ENCODE measurements at places on chromosomes 6 and 20. TPM values are rescaled to one million over a fixed set of nuclear protein-coding genes. Genes with fewer than 3 reads are reported as not detected.

Gene PLAGL1
- total RNA-seq, result 7.5 TPM

Gene FIG4
- total RNA-seq, result 10.6 TPM

Gene SLC25A27
- total RNA-seq, result not detected

Gene RGS17
- not detected for total RNA-seq

Gene EZR
- total RNA-seq, result 248 TPM

GRCh38 chr6:14380086-14380820 lies 262.7 kb downstream of the CD83 start:
- no peak for DNase-seq

- no peak for DNase-seq
Measured at GRCh38 chr20:4937407-4938319, 63.6 kb downstream of the SLC23A2 start.

Gene SLC32A1
- total RNA-seq, result not detected

GRCh38 chr6:37242429-37243052 lies 15.0 kb upstream of the TBC1D22B start:
- no peak for DNase-seq

DNA sequence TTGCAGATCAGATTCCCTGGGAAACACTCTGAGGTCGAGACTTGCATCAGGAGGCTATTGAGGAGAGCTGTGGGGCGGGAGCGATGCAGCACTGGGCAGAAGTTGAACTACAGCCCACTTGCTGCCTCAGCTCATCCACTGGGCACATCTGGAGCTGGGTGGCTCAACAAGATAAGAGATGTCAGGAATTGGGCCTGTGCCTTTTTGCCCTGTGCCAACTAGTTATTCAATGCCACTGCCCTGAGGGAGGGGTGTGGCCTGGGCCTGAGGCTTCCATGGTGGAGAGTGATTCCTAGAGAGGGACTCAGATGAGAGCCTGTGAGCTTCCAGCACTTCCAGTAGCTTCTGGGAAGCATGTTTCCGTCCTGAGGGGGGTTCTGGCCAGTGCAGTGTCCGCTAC lies 32.7 kb downstream of the BRPF3 start:
- no peak for DNase-seq

Gene COL19A1
- total RNA-seq, result 5.6 TPM

Gene CFAP206
- not detected for total RNA-seq

DNA sequence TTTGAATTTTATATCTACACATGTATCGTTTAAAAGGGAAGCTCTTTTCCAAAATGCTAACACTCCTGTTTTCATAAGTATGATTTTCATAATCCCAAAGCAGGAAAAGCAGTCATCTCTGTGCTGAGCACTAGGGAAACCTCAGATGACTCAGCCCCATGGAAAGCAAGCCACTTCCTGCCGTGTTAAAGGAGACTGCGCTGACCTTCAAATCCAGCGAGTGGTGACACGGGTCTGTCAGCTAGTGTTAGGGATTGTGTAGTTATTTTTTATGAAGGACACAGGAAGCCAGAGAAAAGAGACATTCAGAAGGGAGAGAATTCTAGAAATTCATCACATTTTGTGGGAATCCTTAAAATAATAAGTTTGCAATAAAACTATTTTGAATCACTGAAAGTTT lies 57.0 kb upstream of the CD93 start:
- no peak for DNase-seq

GRCh38 chr20:45339799-45340198 lies 8.4 kb downstream of the SDC4 start:
- no peak for DNase-seq

DNA sequence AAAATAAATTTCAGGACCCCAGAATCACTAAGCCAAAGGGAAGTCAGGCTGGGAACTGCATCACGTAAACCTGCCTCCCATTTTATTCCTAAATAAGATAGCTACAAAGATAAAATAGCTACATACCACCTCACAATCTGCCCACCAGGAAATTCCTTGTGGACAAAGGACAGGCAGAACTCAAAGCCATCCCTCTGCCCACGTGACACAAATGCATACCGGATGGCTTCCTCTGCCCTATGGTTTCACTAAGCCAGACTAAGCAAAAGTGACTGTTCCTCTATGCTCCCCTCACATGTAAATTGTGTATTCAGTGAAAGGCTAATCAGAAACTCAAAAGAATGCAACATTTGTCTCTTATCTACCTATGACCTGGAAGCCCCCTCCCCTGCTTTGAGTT lies 15.0 kb downstream of the MBOAT1 start:
- DNase-seq, result no peak

DNA sequence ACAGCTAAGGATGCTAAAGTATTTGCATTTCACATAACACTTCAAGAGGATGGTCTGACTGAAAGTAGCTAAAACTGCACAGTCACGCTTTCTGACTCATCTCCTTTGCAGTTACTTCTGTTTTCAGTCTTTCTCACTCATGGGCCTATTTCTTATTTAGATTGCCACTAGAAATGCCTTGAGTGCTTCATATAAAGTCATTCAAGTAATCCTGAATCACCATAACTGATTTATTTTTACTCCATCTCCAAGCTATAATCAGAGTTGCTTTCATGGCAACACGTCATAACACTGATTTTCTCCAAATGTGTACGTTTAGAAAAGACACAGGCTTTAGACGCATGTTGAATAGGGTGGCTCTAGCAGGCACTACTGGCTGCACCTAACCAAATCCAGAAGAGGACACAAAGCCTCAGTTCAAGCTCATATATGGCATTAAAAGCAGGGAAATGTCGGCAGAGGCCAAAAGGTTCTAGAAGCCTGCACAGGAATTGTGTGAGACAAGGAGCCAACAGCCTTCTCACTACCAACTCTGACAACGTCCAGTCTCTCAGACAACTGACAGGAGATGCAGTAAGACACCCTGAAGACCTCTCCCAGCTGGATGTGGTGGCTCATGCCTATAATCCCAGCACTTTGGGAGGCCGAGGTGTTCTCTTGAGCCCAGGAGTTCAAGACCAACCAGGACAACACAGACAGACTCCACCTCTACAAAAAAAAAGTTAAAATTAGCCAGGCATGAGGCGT lies 64.1 kb upstream of the BEND6 start:
- DNase-seq, result peak; percentile 92

Gene CLDN20
- not detected for total RNA-seq

DNA sequence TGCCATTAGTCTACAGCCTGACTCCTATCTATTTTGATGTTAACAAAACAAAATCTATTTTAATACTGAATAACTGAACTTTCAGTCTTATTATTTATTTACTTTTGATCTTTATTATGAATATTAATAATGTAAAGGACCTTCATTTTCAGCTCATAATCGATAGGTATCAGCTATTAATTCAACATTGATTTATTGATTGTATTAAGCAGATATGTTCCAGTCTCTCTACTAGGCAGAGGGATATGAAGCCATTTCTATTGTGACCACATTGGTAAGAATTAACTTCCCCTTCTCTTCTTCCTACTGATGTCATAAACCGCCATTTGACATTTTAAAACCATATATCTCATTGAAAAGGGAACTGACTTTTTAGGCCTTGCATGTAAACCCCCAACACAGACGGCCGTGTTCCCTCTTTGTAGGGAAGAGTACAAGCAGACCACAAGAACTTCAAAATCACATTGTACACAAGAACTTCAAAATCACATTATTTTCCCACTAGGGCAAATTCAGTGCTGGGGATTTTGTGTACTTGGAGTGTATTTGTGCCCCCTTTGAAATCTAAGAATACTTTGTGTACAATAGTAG lies 69.5 kb upstream of the FABP7 start:
- peak; percentile 11 for DNase-seq

Gene HLA-DQA2
- 24.2 TPM for total RNA-seq
